ENCODE measurements at places on chromosomes 6 and 20.

GRCh38 chr6:124446961-124447360, 515.3 kb upstream of the RNF217 start:
- no peak for DNase-seq

- no peak for DNase-seq
Observed at GRCh38 chr6:30940361-30940986, at the start of gene MUCL3. Gene MUCL3 (plus strand): TSS chr6:30940973. CDS start chr6:30941000, 27 bp downstream.

GRCh38 chr20:60233018-60233630, 274.9 kb downstream of the CDH26 start:
- DNase-seq: no peak

- no peak for DNase-seq
Observed at GRCh38 chr6:29559524-29560287, at the start of gene UBD. Gene UBD (minus strand): TSS chr6:29559732. CDS start chr6:29559701, 31 bp downstream.

GRCh38 chr20:44614525-44614924, 32.1 kb downstream of the PKIG start:
- DNase-seq: no peak

DNA sequence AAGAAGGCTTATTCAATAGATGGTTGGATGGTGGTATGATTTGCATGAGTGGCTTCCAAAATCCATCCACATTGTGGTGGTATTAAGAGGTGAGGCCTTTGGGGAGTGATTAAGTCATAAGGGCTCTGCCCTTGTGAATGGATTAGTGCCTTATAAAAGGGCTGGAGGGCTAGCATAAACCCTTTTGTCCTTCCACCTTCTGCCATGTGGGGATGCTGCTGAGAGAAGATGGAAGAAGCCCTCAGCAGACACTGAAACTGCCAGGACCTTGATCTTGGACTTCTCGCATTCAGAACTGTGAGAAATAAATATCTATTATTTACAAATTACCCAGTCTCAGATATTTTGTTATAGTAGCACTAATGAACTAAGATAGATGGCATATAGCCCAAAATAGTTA, 27.8 kb upstream of the SRPK1 start:
- DNase-seq: no peak

- DNase-seq: no peak
Observed at GRCh38 chr6:15929685-15930084, 199.2 kb upstream of the MYLIP start.

GRCh38 chr20:20276811-20277530, 90.9 kb upstream of the INSM1 start:
- DNase-seq: no peak

- DNase-seq: no peak
Observed at GRCh38 chr6:157207521-157208076, 115.7 kb downstream of the TMEM242 start.

GRCh38 chr6:131065112-131065823, 2.2 kb upstream of the EPB41L2 start:
- DNase-seq: no peak

DNA sequence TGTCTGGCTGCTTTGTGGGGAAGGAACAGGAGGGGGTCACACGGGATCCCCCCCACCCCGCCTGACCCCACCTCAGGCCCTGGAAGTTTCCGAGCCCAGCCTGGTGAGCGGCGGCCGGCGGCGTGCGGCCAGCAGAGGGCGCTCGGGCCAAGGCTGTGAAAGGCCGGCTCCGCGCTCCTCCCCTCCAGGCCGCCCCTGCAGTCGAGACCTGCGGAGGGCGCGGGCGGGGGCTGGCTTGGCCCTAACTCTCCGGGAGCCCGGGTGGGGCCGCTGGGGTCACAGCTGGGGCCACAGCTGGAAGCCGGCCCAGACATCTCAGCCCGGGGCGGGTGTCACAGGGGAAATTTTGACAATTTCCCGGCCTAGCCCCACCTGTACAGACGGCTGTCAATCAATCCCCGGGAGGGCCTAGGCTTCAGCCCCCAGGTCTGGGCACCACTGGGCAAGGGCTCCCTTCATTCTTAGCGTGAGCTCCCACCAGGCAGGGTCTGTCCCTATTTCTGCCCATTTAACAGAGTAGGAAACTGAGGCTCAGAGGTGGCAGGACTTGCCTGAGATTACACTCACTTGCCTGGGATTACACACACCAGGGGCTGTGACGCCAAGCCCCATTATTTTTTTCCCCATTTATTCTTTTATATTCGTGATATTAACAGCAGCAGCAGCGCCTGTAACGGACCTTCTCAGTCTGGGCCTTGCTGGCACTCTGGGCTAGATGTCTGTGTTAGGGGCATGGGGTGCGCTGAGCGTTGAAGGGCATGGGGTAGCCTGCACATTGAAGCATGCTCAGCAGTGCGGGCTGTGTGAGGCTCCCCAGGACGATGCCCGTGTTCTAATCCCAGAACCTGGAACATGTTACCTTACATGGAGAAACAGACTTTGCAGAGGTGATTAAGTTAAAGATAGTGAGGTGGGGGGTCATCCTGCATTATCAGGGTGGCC, 23.0 kb downstream of the ZBP1 start:
- DNase-seq: peak; percentile 88

DNA sequence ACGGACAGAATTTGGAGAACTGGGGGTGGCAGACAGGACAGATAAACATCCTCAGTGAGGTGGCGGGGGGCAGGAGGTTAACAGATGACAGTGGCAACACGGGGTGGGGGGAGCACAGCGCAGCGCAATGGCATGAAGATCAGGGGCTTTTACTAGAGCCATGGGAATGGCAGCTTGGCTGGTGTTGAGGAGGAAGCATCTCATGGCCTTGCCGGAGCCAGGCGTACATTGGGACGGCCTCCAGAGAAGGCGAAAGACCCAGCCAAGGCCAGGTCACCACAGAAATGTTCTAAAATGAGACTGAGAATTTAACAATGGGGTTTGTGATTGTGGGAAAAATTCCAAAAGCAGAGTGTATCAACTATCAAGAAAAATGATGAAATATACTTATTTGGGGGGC, 173.0 kb downstream of the PRKN start:
- DNase-seq: no peak

DNA sequence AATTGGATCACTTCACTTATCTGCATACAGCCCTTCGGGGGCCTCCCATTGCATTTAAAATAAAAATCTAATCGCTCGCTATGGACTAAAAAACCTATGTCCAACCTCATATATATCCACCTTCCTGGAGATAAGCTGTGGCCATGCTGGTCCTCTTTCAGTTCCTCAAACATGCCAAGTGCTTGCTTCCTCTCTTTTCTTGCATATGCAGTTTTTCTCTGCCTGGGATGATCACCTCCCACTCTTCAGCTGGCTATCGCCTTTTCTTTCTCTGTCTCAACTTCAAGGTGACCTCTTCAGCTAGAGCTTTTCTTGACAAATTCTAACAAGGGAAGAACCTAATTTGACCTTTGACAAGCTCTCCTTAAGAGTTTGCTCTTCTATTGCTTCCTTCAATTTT, 5.6 kb upstream of the TFB1M start:
- no peak for DNase-seq

DNA sequence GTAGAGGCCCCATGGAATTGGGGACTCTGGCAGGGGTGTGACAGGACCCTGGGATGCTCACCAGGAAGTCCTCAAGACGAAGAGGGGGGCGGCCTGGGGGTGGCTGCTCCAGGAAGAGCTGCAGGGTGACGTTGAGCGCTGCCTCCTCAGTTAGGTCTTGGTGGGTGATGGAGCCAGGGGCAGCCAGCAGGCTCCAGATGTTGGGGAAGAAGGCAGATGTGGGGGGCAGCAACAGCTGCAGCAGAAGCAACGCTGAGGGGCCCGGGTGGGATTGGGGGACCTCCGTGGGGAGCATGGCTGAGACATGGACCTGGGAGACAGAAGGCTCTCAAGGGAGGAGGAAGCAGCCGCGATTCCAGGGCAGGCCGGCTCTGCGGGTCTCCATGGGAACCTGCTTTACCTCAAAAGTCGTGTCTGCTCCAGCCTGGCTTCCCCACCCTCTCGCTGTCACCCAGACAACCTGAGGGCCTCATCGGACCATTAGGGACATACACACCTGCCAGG, 591 bp downstream of the VWA7 start:
- no peak for DNase-seq

DNA sequence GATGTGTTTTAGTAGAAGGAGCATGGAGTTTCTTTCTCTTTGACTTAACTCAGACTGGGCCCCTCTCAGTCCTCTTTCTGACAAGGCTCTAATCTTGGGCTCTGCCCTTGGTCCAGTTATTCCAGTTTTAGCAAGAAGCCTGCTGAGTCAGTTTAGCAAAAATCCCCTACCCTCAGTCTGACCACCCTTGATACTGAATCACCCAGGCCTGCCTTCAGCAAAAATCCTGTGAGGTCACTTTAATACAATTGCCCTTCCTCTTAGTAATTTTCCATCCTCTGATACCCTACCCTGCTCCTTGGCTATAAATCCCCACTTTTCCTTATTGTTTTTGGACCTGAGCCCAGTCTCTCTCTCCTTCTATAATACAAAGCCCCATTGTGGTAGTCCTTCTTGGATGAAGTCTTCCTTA, 326.7 kb upstream of the NOX3 start:
- DNase-seq: no peak

DNA sequence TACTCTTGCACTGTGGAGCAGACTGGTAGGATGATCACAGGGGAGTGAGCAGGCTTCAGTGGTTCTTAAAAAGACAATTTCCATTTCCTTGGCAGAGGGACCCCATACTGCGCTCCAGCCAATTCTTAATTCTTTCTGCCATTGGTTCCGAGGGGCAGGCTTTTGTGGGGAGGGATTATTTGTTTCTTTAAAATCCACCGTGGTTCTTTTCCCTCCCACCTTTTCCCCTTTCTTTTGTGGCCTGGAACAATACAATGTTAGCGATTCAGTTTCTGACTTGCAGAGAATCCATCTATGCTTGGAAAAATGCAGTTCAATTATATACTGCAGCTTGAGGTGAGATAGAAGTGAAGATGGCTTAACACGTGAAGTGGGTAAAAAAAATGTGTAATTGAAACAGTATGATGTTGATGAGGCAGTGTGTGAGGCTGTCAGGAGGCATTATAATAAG, 379.0 kb upstream of the FLRT3 start:
- peak; percentile 80 for DNase-seq

- DNase-seq: no peak
Observed at GRCh38 chr6:166228839-166229528, 61.3 kb upstream of the TBXT start.

DNA sequence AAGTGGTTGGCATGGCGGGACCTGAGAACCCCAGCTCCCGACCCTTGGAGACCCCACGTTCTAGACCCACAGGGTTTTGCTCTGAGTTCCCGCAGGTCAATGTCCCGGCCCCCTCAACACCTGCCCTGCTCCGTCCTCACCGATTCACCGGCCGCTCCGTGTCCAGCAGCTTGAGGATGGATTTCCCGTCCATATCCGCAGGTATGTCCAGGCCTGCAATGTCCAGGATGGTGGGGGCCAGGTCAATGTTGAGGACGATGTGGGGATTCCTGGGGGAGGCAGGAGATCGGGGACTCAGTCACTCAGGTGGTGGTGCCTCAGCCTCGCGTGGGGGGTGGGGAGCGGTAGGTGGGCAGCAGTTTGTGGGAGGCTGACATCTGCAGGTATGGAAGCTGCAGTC, 106.7 kb downstream of the SULF2 start:
- no peak for DNase-seq

GRCh38 chr20:10670501-10671220, 3.1 kb downstream of the JAG1 start:
- DNase-seq: no peak

- DNase-seq: no peak
Observed at GRCh38 chr6:81750200-81750599, 2.3 kb downstream of the TENT5A start.

DNA sequence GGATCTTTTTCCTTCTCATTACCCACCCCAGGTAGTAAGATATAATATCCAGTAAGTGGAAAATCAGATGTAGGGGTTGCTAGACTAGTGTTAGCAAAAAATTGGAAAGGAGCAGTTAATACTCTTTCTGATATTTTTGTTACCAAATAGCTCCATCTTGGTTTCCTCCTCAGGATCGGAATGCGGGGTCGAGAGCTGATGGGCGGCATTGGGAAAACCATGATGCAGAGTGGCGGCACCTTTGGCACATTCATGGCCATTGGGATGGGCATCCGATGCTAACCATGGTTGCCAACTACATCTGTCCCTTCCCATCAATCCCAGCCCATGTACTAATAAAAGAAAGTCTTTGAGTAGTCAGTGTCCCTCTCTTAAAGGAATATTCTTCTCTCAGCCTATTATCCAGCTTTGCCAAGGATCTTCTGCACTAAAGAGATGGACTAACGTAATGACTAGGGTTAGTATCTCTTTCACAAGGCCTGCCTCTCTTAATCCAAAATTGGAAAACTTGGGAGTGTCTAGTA, 1.5 kb downstream of the ROMO1 start:
- DNase-seq: no peak

GRCh38 chr20:32070282-32070681, 18.2 kb downstream of the HCK start:
- DNase-seq: no peak

DNA sequence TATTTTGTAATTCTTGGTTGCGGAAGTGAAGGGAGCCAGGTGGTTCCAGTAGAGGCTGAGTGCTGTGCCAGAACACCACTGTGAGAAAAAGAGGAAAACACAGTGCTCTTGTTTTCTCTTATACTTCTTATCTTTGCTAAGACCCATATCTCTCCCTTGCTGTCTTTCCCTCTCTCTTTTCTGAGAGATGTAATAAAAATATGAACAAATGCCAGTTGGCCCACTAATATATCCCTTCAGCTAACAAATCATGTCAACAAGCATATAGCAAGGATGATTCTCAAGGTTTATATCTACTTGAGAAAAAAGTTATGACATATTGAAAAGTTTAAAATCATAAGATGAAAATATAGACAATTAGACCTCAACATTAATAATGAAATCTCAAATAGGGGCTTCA, 758.3 kb downstream of the HDGFL1 start:
- DNase-seq: no peak

- DNase-seq: no peak
Observed at GRCh38 chr20:14918976-14919375, 581.6 kb upstream of the FLRT3 start.

DNA sequence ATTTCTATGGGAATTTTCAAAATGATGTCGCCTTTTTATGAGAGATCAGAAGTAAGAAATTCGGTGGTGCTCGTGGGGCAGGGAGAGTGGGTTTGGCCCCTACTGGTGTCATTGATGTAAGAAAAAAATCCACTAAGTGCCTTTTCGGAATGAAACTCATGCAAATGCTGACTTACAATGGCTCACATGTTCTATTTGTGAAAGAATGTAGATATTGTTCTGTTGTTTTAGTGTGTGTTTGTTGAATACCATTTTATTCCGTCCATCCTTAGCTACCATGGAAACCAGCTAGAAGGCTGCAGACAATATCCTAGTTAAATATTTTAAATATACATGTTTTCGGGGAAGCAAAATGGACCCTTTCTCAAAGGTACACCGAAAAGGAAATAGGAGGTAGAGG, 304.9 kb downstream of the TAF4 start:
- DNase-seq: no peak

GRCh38 chr6:28861339-28861738, 62.4 kb downstream of the TRIM27 start:
- DNase-seq: no peak

GRCh38 chr20:5353624-5354496, 37.1 kb upstream of the PROKR2 start:
- no peak for DNase-seq
